ENCODE measurements at places on chromosomes 13 and 19. TPM values are rescaled to one million over a fixed set of nuclear protein-coding genes. Genes with fewer than 3 reads are reported as not detected.

Gene PSG2
- polyA plus RNA-seq = 0.09 TPM

Gene ZNF221
- polyA plus RNA-seq = 1.5 TPM

Gene CD22
- polyA plus RNA-seq = 0.06 TPM

Gene MADCAM1
- polyA plus RNA-seq = 0.07 TPM

Gene ZIC5
- not detected for polyA plus RNA-seq

Gene ZGLP1
- polyA plus RNA-seq = 0.43 TPM

Gene LGALS7B
- 7,133 TPM for polyA plus RNA-seq

Gene ZNF723
- polyA plus RNA-seq = not detected

Data from keratinocyte (primary cell).